Frontal cortex (tissue), 4 donors: ENCODE measurements at places on chromosomes 12 and 14. TPM values are rescaled to one million over a fixed set of nuclear protein-coding genes. Genes with fewer than 3 reads are reported as not detected.

DNA sequence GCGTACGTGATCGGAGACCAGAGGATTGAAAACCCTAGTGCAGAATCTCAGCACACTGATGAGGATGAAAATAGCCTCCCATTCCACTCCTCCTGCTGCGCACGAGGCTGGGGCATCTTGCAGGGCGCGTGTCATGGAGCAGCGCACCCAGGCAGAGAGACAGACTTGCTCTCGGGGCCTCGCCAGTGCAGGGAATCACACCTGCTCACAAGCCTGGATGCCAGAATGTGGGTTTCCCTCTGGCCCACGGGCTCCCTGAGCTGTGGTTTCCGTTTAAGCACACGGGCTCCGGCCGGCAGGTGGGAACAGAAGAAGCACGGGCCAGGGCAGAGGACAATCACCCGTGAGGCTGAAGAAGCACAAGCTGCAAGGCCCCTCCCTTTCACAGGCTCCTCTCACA lies 2.0 kb downstream of the FGF6 start:
- DNase-seq: no peak

DNA sequence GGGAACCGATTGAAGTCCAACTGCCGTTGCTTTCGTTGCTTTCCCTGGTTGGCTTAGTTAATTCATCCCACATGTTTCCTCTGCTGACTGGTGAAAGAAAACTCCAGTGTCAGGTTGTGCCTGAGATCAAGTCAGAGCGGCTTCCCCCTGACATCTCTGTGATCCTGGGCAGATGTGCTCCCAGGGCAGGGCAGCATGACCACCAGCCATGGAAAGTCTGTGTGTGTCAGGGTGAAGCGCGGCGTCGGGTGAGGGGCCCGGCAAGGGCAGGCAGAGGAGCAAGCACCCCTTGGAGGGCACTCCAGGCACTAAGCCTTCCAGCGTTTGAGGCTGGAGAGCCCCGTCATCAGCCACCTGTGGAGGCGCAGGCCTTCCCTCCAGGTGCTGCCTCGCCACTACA lies 54.5 kb upstream of the IGF1 start:
- no peak for DNase-seq

- no peak for DNase-seq
These were observed 51.5 kb upstream of the RAP1B start for GRCh38 chr12:68559246-68559645.

DNA sequence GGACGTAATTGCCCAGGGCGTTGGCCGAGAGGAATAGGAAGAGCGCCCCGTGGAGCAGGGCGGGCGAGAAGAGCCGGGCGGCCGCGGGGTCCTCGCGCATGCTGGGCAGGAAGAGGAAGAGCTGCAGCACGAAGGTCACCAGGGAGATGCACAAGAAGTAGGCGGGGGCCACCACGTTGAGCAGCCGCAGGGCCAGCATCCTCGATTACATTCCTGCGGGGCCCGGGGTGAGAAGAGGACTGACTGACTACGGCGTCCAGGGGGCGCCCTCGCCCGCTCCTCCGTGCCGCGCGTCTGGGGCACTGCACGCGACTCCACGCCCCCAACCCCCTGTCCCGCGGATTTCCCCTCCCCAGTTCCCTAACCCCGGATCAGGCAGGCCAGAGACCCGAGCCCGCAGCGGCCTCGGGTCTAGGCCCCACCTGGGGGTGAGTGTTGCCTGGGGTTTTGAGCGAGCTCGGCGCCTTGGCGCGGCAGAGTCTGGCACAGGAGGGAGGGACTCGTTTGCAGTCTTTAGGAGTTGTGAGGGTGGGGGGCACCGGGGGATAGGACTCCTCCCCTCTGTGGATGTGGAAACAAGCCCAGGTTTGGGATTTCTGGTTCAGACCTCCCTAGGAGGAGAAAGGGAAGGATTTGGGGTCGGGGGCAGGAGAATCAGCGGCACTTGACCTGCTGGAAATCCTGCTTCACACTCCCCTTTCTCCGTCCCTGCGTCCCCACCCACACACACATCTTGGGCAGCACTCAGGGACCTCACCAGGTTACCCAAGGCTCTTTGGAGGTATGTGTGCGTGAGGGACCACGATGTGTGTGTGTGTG lies 1.8 kb downstream of the ZDHHC22 start:
- DNase-seq: peak; percentile 70

GRCh38 chr12:52179396-52179973 lies 12.3 kb downstream of the KRT80 start:
- DNase-seq: no peak

DNA sequence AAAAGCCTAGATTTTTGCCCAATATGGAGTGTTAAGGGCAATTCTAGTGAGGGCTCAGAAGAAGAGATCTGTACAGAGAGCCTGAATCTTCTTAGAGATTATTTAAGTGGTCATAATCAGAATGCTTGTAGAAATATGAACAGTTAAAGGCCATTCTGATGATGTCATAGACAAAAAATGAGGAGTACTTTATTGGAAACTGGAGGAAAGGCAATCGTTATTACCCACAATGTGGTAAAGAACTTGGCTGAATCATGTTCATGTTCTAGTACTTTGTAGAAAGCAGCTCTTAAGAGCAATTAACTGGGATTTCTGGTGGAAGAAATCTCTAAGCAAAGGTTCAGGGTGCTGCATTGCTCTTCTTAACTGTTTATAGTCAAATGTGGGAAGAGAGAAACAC lies 36.4 kb upstream of the SYT10 start:
- no peak for DNase-seq

DNA sequence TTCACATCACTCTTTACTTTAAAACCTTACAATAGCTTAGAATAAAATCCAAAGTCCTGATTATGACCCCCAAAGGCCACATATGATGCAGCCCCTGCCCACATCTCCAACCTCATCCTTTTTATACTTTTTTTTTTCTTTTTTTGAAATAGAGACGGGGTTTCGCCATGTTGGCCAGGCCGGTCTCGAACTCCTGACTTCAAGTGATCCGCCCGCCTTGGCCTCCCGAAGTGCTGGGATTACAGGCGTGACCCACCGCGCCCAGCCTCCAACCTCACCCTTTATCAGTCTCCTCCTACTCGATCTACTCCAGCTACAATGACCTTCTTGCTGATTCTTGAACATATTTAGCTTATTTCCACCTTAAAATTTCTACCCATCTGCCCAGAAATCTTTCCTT lies 1.2 kb upstream of the MAPKAPK5 start:
- no peak for DNase-seq

DNA sequence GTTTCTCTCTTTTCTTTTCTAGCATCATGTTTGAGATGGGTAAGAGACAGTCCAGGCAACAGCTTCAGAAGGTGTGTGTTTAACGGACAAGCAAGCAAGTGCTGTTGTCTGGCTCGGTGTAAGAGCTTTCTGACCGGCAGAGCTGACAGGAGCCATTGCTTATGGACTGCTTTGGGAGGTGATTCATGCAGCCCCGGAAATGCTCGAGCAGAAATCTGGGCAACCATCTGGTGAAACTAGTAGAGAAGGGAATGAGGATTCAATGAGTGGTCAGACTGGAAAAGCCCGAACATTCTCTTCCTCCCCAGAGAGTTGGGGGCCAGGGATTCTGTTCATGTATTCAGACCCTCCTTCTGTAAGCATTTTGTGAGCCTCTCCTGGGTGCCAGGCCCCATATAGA lies 24.4 kb downstream of the TUNAR start:
- no peak for DNase-seq

DNA sequence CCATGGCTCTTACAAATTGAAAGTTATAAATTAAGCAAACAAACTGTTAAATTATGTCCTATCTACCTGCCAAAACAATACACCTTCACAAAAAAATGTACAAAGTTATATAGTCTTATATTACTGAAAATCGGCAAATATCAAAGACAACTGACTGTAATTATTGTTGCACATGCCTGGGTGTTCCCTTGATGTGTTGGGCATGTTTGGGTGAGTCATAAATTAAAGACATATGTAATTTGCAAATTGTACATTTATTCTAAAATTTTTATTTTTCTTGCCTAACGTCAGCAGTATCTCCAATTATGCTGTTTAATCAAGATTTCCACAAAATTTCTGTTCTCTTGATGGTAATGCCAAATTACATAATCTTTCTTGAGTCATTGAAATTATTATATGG lies 22.0 kb upstream of the SEL1L start:
- no peak for DNase-seq

The LMNTD1 gene
- total RNA-seq: 1.2 TPM

The GLIPR1 gene
- total RNA-seq: 2.9 TPM

The C1R gene
- 3.7 TPM for total RNA-seq

The PSMA6 gene
- total RNA-seq: 218 TPM

The ENO2 gene
- 169 TPM for total RNA-seq

The ALDH2 gene
- 24.1 TPM for total RNA-seq

The LRRC10 gene
- not detected for total RNA-seq

The IQSEC3 gene
- 4.1 TPM for total RNA-seq

The CLEC9A gene
- not detected for total RNA-seq
